HT1080 (cell line): ENCODE measurements at places on chromosomes 4 and X. TPM values are rescaled to one million over a fixed set of nuclear protein-coding genes. Genes with fewer than 3 reads are reported as not detected.

SRPX2 gene
- 10.3 and 13.0 TPM in 2 replicates for total RNA-seq

PPA2 gene
- total RNA-seq, result 80.1 and 91.6 TPM in 2 replicates

TIMM17B gene
- total RNA-seq, result 63.0 and 65.9 TPM in 2 replicates

GPR78 gene
- total RNA-seq, result not detected in 2 replicates

TMEM31 gene
- total RNA-seq, result not detected in 2 replicates

ZNF711 gene
- total RNA-seq, result 0.13 and 0.16 TPM in 2 replicates

INPP4B gene
- total RNA-seq, result 9.3 and 10.0 TPM in 2 replicates

SMIM10L2A gene
- 0.03 and 0.07 TPM in 2 replicates for total RNA-seq

IQCM gene
- not detected in 2 replicates for total RNA-seq

GYG2 gene
- not detected in 2 replicates for total RNA-seq

TLR8 gene
- not detected in 2 replicates for total RNA-seq

TAF7L gene
- total RNA-seq, result not detected in 2 replicates

KLHL34 gene
- not detected in 2 replicates for total RNA-seq

UGT2B11 gene
- not detected in 2 replicates for total RNA-seq

ADAM29 gene
- not detected in 2 replicates for total RNA-seq

IBSP gene
- total RNA-seq, result not detected in 2 replicates

BEX1 gene
- total RNA-seq, result 112 and 123 TPM in 2 replicates

SPANXA2 gene
- total RNA-seq, result 0.23 and 0.34 TPM in 2 replicates

IQSEC2 gene
- 4.3 and 9.8 TPM in 2 replicates for total RNA-seq

GUCY1A1 gene
- 1.00 and 1.4 TPM in 2 replicates for total RNA-seq

CFP gene
- total RNA-seq, result 0.24 and 0.67 TPM in 2 replicates

MTMR8 gene
- 0.57 and 1.2 TPM in 2 replicates for total RNA-seq

RNF128 gene
- total RNA-seq, result 0.30 and 0.64 TPM in 2 replicates

TBC1D8B gene
- 0.94 and 1.9 TPM in 2 replicates for total RNA-seq

NXF2 gene
- 0.30 and 0.76 TPM in 2 replicates for total RNA-seq

RNF212 gene
- total RNA-seq, result not detected in 2 replicates

CWH43 gene
- not detected in 2 replicates for total RNA-seq

DMP1 gene
- not detected in 2 replicates for total RNA-seq

CT45A3 gene
- total RNA-seq, result 0.24 and 0.47 TPM in 2 replicates

FRMPD4 gene
- total RNA-seq, result 0.19 and 0.37 TPM in 2 replicates

CYP4V2 gene
- 3.1 and 5.2 TPM in 2 replicates for total RNA-seq

CT45A2 gene
- 14.2 and 28.2 TPM in 2 replicates for total RNA-seq

MAGEB17 gene
- total RNA-seq, result not detected in 2 replicates

TMEM271 gene
- not detected in 2 replicates for total RNA-seq

RAB39B gene
- total RNA-seq, result 0.50 and 0.85 TPM in 2 replicates

PSAPL1 gene
- total RNA-seq, result not detected in 2 replicates

PABPC5 gene
- total RNA-seq, result not detected in 2 replicates

TCEAL7 gene
- not detected in 2 replicates for total RNA-seq

PRR32 gene
- not detected in 2 replicates for total RNA-seq

EVC gene
- total RNA-seq, result 12.0 and 13.0 TPM in 2 replicates

LRCH2 gene
- total RNA-seq, result 2.5 and 3.1 TPM in 2 replicates

RXFP1 gene
- not detected in 2 replicates for total RNA-seq

CCNB3 gene
- total RNA-seq, result 0.30 and 1.9 TPM in 2 replicates

CSAG2 gene
- 2.9 and 6.1 TPM in 2 replicates for total RNA-seq

FANCB gene
- total RNA-seq, result 6.3 and 6.7 TPM in 2 replicates

GK gene
- total RNA-seq, result 5.6 and 7.8 TPM in 2 replicates

WAS gene
- 0.20 and 0.47 TPM in 2 replicates for total RNA-seq

PNMA5 gene
- total RNA-seq, result not detected in 2 replicates
